Glutamatergic neuron (in vitro differentiated cells): ENCODE measurements at places on chromosomes 3 and 15.
A peak's percentile ranks its signal among the peaks of the same experiment; 100 is the strongest.

- DNase-seq: no peak
These were observed 288.9 kb downstream of the ZNF385D start for GRCh38 chr3:21462141-21462540.

GRCh38 chr15:93035092-93035915, 53.7 kb downstream of the RGMA start:
- no peak for DNase-seq

- peak; percentile 84 for DNase-seq
These were observed 177.4 kb upstream of the LINGO1 start for GRCh38 chr15:77810130-77810571.

- DNase-seq: peak; percentile 67
These were observed 26.2 kb downstream of the MAP4 start for GRCh38 chr3:47989981-47990440.

DNA sequence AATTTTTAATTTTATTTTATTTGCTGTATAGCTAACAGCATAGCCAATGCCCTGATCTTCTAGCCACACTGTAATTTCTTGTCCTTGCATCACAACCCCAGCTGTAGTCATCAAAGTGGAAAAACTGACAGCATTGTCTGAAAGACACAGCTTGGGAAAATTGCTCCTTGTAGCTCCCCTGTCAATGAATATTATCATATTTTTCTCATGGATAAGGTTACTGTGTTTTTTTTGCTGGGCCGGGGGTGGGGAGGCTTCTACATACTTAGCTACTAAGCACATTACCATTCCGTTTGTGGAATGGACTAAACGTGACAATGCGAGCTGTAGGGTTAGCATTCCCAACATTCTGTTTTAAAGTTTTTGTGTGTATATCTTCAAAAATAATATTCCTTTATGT, 381.3 kb downstream of the TIGIT start:
- DNase-seq: no peak

GRCh38 chr15:82966671-82967071, 14.2 kb upstream of the HOMER2 start:
- no peak for DNase-seq

DNA sequence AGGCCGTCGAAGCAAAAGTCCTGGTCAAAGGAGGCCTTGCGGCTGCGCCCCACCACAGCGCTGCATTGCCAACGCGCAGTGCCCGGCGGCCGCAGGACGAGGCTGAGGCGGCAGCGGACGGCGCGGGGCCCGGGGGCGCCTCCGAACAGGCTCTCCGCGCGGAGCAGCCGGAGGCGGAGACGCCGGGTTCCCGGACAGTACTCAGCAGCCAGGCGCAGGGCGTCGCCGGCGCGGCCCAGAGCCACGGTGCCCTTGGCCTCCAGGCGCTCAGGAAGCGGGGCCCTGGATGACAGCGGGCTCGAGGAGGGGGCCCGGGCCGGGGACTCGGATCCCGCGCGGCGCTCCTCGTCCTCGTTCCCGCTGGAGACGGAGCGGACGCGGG, 1.1 kb downstream of the C2CD4B start:
- DNase-seq: peak; percentile 41

- DNase-seq: no peak
These were observed 97.2 kb upstream of the TMCO5A start for GRCh38 chr15:37837276-37837675.

- DNase-seq: no peak
These were observed 13.0 kb upstream of the CTNNB1 start for GRCh38 chr3:41186297-41186696.

DNA sequence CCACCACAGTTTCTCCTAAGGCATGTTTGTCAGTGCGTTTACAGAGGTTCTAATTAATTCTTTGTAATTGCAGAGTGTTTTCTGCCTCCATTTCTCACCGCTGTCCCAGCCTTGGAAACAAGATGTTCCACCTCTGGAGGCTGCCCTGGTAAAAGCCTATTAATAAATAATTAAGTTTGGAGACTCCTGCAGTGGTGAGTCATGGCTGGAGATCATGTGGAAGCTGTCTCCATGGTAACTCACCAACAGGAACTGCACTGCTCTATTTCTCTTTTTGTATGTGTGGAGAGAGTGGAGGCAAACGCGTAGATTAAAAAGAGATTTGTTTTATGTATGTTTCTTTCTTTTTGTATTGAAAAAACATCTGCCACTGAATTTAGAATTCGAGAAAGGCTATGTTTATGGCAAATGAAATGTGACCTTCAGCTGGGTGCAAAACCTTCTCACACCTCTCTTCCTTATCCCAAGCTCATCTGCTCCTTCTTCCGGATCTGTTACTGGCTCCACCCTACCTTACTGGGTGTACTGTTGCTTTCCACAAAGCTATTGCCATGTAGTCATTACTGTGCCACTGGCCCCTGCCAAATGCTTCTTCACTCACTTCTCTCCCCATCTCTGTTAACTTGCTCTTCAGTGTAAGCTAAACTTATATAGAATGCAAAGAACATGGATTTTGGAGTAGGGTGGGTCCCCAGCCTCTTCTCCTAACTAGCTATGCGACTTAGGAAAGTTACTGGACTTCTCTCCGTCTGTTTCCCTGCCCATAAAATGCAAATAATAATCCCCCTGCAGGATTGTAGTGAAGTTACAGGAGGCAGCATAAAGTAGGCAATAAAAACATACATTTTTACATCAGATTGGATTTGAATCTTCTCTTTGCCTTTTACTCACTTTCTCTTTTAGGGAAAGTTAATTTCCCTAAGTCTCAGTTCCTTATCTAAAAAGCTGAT, 778.5 kb downstream of the NTRK3 start:
- no peak for DNase-seq

- DNase-seq: peak; percentile 68
These were observed 69.0 kb downstream of the RAB7A start for GRCh38 chr3:128794770-128795649.

- no peak for DNase-seq
These were observed 129.1 kb downstream of the ATP10A start for GRCh38 chr15:25733856-25734679.

- DNase-seq: no peak
These were observed 328.0 kb downstream of the NLGN1 start for GRCh38 chr3:173725507-173725906.

GRCh38 chr3:4492208-4493013, 737 bp upstream of the ITPR1 start:
- peak; percentile 48 for DNase-seq

- peak; percentile 34 for DNase-seq
These were observed at the start of gene LRRK1 for GRCh38 chr15:100918690-100919480. Gene LRRK1 (plus strand): TSS chr15:100919357. CDS start chr15:100924633, 5,276 bp downstream.

DNA sequence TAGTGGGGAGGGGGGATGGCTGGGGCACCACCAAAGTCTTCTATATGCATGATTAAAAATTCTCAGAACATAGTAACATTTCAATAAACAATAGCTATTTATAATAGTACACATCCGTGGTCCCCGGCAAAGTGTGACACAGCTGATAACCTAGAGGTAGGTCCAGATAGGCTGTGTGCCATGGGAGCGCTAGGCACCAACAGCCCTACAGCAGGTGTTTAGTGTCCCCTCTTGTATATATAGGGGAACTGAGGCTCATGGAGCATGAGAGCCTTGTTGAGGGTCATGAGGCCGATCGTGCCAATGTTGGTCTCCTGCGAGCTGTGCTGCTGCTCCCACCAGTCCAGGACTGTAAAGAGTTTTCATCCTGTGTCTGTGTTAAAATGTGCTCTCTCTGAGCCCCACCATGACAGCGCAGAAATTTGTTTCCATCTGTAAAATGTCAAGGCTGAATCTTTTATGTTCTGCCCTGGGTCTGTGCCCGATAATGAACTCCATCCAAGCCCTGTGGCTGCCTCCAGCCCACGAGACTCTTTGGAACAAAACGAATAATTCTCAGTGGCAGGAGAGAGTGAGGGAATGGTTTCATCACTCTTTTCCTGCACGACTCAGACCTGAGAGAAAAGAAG, 14.5 kb downstream of the TMEM158 start:
- no peak for DNase-seq

- DNase-seq: no peak
These were observed 137.3 kb downstream of the SSR3 start for GRCh38 chr3:156417559-156418132.

GRCh38 chr3:128547368-128547987, 54.5 kb upstream of the GATA2 start:
- DNase-seq: no peak

DNA sequence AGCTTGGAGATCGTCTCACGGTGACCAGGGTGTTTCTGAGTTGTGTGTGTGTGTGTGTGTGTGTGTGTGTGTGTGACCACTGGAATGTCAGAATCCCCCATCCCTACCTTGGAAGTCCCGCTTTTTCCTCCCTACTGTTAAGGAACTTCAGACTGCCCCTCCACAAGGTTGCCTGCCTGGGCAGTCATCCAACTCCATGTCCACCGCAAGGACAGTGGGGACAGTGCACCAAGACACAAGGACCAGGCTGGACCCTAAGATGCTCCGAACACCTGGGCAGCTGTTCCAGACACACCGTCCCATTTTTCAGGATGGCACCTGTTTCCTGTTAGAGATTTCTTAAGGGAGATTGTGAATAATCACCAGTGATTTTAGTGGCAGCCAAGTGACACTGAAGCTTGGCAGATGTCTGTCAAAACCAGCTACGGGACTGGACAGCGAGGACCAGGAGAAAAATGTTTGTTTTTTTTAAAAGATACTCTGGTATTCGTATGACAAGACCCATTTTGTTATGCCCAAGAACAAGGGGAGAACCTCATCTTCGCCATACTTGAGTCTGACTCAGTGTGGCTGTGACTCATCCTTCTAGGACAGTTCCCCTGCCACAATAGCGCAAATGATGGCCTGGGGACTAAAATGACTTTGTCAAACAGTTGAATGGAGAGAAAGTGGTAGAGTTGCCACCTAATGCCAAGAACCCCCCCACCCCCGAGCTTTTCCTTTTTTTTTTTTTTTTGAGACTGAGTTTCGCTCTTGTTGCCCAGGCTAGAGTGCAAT, 15.5 kb downstream of the PAQR9 start:
- DNase-seq: no peak

- DNase-seq: no peak
These were observed 552.3 kb downstream of the NTRK3 start for GRCh38 chr15:87704276-87704675.
